ENCODE measurements at places on chromosomes 2 and 18. TPM values are rescaled to one million over a fixed set of nuclear protein-coding genes. Genes with fewer than 3 reads are reported as not detected.

EVA1A gene
- total RNA-seq = 32.1 TPM

SULT1C2 gene
- total RNA-seq = 0.44 TPM

STARD6 gene
- total RNA-seq = not detected

ST8SIA3 gene
- total RNA-seq = not detected

SCN3A gene
- total RNA-seq = 1.3 TPM

TFCP2L1 gene
- not detected for total RNA-seq

ACMSD gene
- not detected for total RNA-seq

BOD1L2 gene
- not detected for total RNA-seq

ATP6V1C2 gene
- not detected for total RNA-seq

THAP4 gene
- 54.3 TPM for total RNA-seq

UGT1A4 gene
- total RNA-seq = not detected

AKAIN1 gene
- not detected for total RNA-seq

MPP4 gene
- total RNA-seq = 0.99 TPM

RND3 gene
- 413 TPM for total RNA-seq

GRHL1 gene
- 0.58 TPM for total RNA-seq

G6PC2 gene
- total RNA-seq = not detected
